ENCODE measurements at places on chromosomes 6 and 20. TPM values are rescaled to one million over a fixed set of nuclear protein-coding genes. Genes with fewer than 3 reads are reported as not detected.

SNAP25 gene
- not detected for total RNA-seq

HCK gene
- not detected for total RNA-seq

COX4I2 gene
- total RNA-seq: not detected

MUC21 gene
- not detected for total RNA-seq

VARS2 gene
- 15.1 TPM for total RNA-seq

LRRC1 gene
- 5.7 TPM for total RNA-seq

TXLNB gene
- total RNA-seq: 0.19 TPM

LHFPL5 gene
- not detected for total RNA-seq

All from endothelial cell of coronary artery (primary cell).